Stimulated activated CD8-positive, alpha-beta memory T cell treated with anti-CD3 and anti-CD28 coated beads, Interleukin-4, amount 100 ng/mL, for 1 hour (primary cell): ENCODE measurements at places on chromosomes 13 and 19.

GRCh38 chr13:34628209-34628682 lies 313.8 kb upstream of the NBEA start:
- DNase-seq, result no peak

DNA sequence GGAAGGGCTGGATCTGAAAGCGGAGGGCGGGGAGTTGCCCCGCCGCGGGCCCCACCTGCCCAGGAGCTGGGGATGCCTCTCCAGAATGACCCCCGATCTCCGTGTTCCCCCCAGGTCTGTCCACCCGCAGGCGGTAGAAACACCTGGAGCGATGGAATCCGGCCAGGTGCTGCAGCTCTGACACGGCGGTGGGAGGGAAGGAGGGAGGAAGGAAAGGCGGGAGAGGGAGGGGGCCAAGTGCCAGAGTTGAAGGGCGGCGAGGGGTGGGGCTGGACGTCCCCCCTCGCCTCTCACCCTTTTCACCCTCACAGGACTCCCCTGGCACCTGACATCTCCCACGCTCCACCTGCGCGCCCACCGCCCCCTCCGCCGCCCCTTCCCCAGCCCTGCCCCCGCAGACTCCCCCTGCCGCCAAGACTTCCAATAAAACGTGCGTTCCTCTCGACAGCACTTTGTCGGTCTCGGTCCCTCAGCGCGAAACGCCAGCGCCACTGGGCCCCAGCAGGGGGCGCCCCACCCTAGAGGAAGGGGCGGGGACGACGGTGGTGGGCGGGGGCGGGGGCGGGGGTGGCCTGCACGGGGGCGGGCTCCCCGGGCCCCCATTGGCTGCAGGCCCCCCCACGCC lies 337 bp upstream of the FXYD7 start:
- DNase-seq, result peak; percentile 62

DNA sequence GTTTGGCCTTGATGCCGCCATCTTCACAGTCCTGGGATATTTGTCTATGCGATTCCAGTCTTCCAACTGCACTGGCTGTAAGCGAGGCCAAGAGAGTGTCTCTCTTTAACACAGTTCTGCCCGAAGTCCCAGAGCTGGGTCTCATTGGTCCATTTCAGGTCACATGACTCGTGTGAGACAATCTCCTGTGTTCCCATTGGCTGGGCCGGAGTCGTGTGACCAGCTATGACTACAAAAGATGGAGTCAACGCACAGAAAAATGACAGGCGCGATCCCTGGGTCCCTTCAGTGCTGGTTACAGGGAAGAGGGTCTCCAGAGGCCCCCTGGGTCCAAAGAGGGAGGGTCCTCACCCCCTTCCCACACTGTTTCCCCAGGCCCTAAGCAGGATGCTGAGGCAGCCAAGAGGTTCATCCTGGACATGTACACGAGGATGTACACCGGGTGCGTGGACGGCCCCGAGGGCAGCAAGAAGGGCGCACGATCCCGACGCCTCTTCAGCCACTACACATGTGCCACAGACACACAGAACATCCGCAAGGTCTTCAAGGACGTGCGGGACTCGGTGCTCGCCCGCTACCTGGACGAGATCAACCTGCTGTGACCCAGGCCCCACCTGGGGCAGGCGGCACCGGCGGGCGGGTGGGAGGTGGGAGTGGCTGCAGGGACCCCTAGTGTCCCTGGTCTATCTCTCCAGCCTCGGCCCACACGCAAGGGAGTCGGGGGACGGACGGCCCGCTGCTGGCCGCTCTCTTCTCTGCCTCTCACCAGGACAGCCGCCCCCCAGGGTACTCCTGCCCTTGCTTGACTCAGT lies 15.9 kb upstream of the S1PR4 start:
- no peak for DNase-seq

DNA sequence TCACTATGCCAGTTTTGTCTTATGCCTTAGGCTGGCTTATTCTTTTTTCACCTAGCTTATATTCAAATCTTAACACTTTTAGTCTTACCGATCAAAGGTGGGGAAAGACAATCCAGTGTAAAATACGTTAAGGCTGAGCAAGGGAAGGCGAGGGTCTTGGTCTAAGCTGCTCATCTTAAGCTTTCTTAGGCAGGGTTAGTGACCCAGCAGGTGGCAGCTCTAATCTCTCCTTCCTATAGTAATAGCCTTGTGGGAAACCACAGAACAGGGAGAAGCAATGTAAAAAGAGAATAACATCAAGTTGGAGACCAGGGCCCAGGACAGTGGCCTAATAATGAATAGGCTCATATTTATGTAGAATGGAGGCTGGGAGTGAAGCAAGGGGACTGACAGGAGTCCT lies 45.9 kb downstream of the COG3 start:
- DNase-seq, result no peak

DNA sequence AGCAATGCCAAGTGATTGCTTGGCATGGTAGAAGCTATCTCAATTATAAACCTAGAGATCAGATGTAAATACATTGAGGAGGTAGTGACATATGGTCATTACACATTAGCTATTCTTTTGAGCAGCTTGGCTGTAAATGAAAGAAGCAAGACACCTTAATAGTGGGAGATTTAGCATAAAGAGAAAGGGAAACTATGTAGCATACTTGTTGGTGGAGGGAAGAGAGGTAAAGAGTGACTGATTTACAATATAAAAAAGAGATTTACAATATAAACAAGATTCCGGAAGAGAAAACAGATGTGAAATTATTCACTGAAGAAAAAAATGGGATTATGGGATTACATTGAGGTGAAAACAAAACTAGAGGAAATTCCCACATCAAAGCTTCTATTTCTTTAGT lies 2009.6 kb downstream of the OLFM4 start:
- no peak for DNase-seq

DNA sequence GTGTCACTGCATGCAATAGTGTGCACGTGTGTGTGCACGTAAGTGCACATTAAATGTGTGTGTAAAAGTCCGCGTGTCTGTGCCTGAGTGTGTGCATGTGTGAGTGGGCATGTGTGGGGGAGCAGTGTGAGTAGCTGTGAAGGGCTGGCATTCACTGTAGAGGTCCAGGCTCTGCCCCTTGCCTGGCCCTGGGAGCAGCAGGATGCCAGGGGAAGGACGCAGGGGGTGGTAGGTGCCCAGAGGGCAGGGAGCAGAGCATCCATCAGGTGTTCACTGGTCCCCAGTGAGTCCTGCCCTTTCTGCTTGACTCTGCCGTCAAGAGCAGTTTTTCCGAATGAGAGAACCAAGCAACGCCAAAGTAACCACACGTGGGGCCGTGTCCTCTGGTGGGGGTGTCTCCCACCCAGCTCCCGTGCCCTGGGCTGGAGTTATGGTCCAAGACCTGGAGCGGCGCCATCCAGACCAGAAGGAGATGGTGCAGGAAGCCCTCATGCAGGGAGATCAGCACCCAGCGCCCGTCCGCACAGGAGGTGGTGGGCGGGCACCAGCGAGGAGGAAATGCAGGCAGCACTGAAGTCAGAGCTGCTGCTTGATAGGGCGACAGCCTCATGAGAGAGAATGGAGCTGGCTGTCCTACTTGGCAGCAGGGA lies 68.5 kb downstream of the TEX29 start:
- DNase-seq, result no peak

DNA sequence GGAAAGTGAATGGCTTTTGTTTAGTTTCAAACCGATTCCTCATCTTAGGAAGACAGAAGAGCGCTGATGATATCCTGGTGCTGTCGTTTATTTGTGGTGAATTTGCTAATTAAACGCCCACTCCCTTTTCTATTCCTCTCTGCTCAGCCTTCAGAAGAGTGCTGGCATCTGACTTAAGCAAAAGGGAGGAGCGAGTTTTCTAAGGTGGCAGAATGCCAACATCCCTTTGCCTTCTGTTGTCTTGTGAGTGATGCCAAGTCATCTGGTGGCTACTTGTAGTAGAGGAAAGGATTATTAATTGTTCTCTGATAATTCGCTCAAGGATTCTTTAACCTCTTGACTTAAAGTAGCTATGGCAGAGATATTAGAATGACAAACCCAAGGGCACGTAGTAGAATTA lies 68.1 kb downstream of the ERCC5 start:
- no peak for DNase-seq
